ENCODE measurements at places on chromosomes 6 and 20.

GRCh38 chr6:156807028-156807427 lies 29.9 kb downstream of the ARID1B start:
- no peak for DNase-seq

- no peak for DNase-seq
These were observed 122.5 kb downstream of the COL9A1 start for GRCh38 chr6:70180183-70180900.

- DNase-seq, result no peak
These were observed 66.9 kb upstream of the SMIM28 start for GRCh38 chr6:138310821-138311220.

- no peak for DNase-seq
These were observed 9.7 kb upstream of the TNFRSF21 start for GRCh38 chr6:47319382-47319781.

DNA sequence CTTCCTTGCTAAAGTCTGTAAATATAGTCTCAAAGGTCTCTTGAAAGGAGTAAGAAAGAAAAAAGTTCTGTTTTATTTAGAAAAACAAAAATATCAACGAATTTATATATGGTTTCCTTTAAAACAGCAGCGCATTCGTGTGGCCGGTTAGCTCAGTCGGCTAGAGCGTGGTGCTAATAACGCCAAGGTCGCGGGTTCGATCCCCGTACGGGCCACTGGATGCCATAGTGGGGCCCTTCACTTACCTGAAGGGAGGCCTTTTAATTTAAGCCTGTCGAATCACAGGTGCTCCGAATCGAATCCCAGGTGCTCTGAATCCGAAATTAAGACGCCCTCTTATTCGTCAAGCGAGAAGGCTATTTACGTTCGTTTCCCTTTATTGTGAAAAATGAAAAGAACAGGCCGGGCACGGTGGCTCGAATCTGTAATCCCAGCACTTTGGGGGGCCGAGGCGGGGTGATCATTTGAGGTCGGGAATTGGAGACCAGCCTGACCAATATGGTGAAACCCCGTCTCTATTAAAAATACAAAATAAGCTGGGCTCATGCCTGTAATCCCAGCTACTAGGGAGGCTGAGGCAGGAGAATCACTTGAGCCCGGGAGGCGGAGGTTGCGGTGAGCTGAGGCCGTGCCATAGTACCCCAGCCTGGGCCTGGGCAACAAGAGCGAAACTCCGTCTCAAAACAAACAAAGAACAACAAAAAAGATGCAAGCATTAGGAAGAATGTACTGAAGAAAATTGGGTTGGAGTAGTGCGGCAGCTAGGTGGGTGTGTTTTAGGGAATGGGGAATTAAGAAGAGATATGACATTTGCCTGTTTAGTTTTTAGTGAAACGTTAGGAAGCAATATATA lies 195.8 kb upstream of the ZNF184 start:
- no peak for DNase-seq

GRCh38 chr20:22303523-22303922 lies 280.8 kb downstream of the FOXA2 start:
- no peak for DNase-seq

GRCh38 chr20:32010101-32010500 lies at the start of gene CCM2L:
Gene CCM2L, plus strand, starts transcription at chr20:32010438. Its CDS starts 17 bp downstream, at chr20:32010455.
- no peak for DNase-seq

Measured in cerebellar nuclear complex (tissue), 1 donor.